ENCODE measurements at places on chromosomes 6 and 20.

DNA sequence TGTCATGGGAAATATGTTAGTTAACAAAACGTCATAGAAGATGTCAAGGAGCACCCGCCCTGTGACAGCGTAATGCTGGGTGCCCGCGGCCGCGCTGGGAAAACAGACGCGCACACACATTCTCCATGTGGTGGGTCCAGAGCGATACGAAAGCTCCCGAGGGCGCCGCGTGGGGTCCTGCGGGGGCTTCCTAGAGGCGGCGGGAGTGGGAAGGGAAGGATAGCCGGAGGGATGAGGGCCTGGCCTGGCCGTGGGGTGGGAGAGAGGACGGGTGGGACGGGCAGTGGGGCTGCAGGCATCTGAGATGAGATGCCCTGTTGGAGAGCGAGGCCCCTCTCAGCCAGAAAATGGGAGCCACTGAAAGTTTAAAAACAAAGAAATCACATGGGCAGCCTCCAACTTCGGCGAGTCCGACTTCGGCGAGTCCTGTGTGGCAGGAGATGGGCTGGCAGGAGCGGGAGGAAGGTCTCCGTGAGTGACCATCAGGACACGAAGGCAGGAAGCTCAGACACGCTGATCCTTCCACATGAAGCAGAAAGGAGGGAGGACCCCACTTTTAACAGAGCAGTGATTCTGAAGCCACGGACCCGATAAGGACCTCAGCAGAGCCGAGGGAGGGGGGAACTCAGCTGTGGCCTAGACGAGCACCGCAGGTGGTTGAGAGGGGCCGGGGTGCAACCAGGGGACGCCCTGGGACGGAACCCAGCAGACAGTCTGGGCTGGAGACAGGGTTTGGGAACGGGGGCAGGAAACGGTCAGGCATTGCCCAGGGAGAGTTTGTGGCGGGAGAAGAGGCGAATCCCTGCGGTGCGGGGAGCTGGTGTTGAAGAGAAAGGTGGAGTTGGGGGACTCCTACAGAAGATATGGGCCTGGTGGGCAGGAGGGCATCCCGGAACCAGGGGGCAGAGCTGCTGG, 114.1 kb upstream of the FRMD1 start:
- DNase-seq = no peak

DNA sequence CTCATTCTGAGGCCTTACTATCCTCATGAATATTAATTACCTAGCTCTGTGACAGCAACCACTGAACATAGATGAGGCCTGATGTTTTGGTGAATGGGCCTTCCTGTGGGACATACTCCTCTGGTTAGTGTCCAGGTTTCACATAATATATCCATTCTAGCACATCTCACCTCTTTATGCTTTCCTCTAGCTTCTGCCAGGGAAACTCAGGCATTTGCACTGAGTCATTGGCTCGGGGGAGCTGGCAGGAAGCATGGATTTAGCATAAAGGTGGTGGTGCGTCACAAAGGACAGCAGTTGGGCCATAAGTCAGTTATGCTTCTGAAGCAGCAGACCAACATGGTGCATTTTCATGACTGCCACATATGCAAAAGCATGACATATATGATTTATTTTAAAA, 37.5 kb upstream of the TMEM170B start:
- no peak for DNase-seq

DNA sequence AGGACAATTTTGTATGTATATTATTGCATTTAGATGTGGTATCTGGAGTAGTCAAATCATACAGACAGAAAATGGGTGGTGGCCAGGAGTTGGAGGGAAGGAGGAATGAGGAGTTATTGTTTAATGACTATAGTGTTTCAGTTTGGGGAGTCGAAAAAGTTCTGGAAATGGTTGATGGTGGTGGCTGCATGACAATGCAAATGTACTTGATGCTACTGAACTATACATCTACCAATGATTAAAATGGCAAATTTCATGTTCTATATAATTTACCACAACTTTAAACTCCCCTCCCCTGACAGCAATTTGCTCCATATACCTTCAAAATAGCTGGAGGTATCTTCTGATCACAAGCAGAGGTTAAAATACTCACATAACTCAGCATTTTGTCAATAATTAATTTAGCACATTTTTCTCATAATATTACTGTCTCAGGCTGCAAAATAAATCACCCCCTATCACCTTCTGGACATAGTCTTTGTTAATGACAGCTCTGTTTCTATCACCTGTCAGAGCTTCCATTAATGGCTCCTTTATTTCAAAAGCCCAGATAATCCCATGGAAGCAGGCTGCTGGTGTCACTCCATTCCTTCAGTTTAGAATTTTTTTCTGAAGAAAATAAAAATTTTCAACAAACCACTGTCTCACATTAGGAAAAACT, 25.7 kb upstream of the RHAG start:
- no peak for DNase-seq

GRCh38 chr20:62808211-62808865, 3.7 kb downstream of the OGFR start:
- peak; percentile 86 for DNase-seq

DNA sequence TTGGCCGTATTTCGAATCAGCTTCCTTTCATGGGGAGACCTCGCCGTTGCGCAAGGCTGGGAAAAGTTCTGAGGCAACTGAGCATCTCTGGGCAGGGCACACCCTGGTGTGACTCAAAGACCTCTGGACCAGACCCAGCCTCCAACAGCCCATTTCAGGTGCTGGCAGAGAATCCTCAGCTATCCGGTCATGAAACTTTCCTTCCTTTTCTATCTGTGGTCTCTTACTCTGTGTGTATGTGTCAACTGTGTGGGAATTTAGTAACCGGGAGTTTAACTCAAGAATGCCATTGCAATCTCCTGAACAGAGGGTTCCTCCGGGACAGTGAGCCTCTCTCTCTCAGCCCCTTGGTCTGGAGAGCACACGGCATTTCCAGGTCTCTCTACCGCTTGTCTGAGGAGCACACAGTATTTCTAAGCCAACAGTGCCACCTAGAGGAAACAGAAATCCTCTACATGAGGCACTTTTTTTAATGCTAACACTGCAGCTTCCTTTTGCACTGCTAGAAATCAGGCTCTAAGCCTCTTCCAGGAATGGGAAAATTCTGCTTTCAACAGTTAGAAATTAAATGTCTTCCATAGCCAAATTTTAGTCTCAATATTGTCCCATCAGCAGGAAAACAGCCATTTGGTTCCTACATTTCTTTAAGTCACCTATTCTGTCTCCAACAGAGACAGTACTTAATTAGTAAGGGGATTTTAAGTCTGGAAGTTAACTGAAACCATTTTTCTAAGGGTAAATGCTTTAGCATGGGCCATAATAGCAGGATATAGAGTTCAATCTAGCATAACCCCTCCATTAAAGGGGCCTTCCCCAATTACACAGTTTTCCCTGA, 32.7 kb downstream of the PLN start:
- DNase-seq = peak; percentile 12

DNA sequence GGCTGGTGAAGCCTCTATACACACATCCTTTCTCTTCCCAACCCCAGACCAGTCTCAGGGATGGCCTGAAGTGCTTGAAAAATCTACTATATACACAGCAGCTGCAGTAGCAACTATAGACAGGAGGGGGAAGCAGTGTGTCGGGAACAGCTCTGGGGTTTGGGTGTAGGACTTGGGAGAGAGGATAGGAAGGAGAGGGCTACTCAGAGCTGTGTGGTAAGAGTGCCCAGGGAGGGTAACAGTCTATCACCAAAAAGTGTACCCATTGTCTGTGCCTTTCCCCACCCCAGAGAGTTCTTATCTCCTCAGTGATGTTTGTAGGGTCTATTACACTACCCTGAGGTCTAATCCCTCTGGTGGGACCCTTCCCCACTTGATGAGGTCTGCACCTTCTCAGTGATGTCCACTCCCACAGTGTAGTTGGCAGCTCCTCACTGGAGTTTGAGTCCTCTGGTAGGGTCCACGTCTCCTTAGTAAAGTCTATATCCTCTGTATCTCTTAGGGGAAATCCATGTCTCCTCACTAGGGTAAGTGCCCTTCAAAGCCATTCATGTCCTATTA, 1.5 kb upstream of the GGT7 start:
- peak; percentile 79 for DNase-seq

- DNase-seq = no peak
These were observed 256.0 kb downstream of the CDKAL1 start for GRCh38 chr6:20790032-20790791.

- no peak for DNase-seq
These were observed 27.2 kb upstream of the CHD6 start for GRCh38 chr20:41645372-41645771.

DNA sequence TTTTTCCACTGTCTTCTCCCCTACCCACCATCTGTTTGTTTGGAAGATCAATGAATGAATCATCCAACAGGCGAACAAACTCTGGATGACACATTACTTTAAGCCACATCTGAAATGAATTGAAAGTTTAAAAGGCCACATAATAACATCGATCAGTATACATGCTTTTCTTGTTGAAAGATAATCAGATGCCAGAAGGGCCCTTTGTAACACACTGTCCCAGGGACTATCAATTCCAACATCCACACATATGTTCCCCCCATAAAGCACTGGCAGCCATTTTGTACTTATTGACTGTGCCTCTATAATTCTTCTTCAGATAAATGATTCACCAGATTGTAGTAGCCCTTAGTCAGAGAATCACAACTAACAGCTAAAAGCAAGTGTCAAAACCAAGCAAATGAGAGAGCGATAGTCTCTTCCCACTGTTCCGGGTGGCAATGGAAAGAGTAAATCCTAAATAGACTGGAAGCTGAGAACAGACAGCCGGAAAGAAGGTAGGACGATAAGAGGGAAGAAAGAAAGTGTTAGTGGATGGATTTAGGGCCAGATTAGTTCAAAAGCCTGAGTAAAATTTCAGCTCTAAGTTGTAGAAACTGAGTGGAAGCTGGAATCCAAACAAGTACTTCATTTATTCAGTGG, 184.9 kb upstream of the TENT5A start:
- DNase-seq = no peak

DNA sequence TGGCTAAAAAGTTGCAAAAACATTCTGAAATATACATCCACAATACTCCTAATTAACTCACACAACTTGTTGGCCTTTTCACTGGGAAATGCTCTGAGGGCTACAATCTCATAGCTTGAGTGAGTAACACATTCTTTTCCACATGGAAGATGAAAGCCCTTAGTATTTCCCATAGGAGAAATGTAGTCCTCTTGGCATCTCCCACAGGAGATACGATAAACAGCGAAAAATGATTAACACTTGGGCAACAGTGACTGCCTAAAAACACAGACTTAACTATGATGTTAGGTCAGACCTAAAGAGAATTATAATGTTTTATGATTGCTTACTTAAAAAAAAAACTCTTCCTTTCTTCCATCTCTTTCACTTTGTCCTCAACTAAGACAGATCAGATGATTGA, 9.0 kb downstream of the MYLK4 start:
- DNase-seq = no peak
